ENCODE measurements at places on chromosomes 2 and 18.

DNA sequence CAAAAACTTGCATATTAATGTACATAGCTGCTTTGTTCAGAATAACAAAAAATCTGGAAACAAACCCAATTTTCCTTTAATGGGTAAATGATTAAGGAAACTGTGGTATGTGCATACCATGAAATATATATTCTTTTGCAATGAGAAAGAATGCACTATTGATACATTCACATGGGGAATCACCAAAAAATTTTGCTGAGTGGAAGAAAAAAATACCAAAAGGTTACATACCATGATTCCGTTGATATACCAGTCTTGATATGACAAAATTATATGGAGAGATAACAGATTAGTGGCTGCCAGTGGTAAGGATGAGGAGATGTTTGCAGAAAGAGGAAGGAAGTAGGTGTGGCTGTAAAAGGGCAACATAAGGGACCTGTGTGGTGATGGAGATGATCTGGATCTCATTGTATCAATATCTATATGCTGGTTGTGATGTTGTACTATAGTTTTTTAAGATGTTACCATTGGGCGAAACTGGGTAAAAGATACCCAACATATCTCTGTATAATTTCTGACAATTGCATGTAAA lies 54.6 kb upstream of the BCL2L11 start:
- no peak for DNase-seq

DNA sequence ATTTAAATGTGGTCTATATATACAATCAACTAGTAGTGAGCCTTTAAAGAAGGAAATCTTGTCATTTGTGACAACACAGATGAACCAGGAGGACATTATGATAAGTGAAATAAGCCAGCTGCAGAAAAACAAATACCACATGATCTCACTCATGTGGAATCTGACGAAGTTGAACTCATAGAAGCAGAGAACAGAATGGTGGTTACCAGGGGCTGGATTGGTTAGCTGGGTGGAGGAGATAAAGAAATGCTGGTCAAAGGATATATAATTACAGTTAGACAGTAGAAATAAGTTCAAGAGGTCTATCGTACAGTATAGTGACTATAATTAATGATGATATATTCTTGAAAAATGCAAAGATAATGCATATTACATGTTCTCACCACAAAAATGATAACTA lies 267.9 kb downstream of the FBXO15 start:
- DNase-seq: no peak

GRCh38 chr18:25100418-25100817 lies 251.5 kb downstream of the ZNF521 start:
- no peak for DNase-seq

- no peak for DNase-seq
Observed at GRCh38 chr2:144533221-144533620, 13.3 kb upstream of the ZEB2 start.

DNA sequence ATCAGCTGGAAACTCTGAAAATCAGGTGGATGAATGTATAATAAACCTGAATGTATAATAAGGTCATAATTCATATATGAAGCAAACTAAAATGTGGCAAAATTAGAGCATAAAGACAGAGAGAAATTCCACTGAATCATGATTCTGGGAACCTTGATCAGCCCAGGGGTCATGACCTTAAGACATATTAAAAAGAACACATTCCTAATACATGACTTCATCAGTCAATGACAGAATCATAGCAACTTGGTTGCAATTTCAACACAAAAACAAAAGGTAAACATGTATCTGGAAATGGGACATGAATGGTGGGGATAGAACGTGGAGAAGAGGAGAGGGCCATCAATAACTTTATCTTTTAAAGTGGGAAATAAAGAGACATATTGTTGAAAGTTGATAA lies 17.6 kb downstream of the AFF3 start:
- DNase-seq: no peak

GRCh38 chr18:44668270-44668975 lies 12.3 kb upstream of the SETBP1 start:
- DNase-seq: no peak
